ENCODE measurements at places on chromosomes 2 and 18.

DNA sequence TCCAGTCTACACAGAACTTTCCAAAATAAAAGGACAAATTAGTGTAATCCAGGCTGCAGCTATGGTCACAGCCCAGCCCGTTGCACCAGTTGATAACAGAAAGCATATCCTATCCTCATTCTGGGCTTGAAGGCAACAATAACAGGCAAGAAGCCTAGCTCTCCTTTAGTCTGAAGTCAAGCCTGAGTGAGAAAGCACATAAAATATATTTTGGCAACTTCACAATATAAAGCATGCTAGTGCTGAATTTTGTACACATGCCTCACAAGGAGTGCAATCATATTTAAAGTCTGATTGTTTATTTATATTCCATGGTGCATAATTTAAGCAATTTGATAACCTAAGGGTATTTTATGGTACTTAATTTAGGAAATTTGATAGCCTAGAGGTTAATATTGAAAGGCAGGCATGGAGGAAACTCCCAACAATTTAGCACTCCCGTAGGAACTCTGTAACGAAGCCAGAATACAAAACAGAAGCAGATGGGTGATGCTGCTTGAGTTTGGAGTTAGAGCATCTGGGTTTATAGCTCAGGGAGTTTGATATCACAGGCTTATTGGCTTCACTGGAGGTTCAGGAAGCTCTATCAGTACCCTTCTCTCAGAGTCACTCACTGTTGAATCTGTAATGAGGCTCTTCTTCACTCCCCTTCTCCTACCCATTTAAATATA is 1199.1 kb upstream of the GYPC start:
- DNase-seq, result peak; percentile 77

- no peak for DNase-seq
Measured at GRCh38 chr2:98191883-98192282, 104.9 kb downstream of the VWA3B start.

DNA sequence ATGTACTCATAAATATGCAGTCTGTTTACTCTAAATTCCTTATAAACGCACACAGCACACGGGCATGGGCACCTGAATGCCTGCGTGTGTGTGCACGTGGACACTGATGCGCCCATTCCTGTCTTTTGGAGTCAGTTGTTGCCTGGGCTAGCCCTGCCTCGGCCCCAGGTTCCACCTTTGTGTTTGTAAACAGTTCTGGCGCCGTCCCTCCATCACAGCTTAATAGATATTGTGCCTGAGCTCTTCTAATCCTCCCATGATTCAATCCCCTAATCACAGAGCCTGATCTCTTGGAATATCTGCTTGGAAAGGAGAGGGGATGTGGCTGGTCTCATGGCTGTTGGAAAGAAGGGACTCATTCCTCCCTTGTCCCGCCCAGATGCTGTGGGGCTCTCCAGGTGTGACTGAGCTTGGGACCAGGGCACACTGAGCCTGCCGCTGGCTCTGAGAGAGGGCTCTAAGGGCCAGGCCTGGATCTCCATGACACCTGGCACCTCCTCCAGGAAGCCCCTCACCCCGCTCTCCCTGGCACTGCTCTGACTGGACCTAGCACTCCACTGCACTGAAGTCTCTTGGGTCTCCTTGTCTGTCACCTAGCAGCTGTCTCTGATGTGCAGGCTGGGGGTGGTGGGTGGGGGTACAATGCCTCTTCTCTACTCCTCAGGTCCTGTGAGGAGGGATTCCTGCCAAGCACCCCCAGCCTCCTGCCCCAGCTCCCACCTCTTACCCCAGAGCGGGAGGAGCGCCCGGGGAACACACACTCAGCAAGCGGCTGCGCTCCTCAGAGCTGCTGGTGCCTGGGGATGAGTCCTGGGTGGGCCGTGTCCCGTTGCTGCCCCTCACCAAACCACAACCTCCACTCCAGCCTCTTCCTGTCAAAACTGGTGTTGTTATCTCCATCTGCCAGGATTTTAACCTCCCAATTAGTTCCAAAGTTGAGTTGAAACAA is 181.3 kb downstream of the INHBB start:
- no peak for DNase-seq

- no peak for DNase-seq
Measured at GRCh38 chr18:6752202-6752860, 22.8 kb downstream of the ARHGAP28 start.

- DNase-seq, result no peak
Measured at GRCh38 chr2:238895891-238896600, 48.2 kb downstream of the TWIST2 start.

GRCh38 chr2:162126111-162126519 is 25.9 kb downstream of the GCG start:
- no peak for DNase-seq

DNA sequence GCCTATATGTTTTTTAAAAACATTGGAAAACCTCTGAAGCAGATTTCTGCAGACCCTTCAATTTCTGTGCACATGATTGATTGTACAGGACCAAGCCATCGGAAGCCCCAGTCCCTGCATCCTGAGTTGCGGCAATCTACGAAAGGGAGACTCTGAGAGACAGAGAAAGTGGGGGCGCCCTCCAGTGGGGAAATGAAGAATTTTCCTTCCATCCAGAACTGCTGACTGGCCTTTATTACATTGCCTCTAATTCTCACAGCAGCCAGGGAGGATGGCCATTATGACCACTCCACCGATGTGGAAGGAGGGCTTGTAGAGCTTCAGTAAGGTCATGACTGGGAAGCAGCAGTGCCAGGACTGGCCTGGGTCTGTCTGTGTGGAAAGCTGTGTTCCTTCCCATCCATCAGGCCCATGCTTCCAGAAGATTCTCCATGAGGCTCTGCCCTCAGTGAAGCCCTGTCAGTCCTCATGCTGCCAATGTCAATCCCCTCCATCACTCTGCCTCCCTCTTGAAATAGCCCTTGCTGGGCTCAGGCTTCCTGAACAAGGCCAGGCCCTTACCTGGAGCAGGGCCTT is 20.0 kb upstream of the RESP18 start:
- peak; percentile 69 for DNase-seq

GRCh38 chr2:100408941-100409340 is 8.5 kb downstream of the CHST10 start:
- DNase-seq, result no peak

- no peak for DNase-seq
Measured at GRCh38 chr2:31710121-31710520, 129.4 kb upstream of the SRD5A2 start.

DNA sequence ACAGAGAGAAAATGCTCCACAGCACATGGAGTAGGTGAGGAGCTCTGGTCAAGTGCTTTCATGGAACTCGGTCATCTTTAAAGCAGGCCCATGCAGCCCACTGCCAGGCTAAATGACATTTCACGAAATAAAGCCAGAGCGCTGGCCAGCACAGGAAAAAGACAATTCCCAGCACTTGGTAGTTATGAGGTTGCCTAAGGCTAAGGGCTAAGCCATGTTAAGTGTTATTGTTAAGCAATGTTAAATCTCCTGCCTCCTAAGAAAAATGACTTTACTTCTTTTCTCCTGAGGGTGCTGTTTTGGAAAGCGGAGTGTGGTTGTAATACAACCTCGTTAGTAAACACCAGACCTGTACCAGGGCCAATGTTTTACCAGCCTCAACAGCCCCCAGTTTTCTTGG is 125.9 kb upstream of the NRP2 start:
- DNase-seq, result no peak

- DNase-seq, result no peak
Measured at GRCh38 chr2:199818754-199819153, 32.2 kb downstream of the FTCDNL1 start.

DNA sequence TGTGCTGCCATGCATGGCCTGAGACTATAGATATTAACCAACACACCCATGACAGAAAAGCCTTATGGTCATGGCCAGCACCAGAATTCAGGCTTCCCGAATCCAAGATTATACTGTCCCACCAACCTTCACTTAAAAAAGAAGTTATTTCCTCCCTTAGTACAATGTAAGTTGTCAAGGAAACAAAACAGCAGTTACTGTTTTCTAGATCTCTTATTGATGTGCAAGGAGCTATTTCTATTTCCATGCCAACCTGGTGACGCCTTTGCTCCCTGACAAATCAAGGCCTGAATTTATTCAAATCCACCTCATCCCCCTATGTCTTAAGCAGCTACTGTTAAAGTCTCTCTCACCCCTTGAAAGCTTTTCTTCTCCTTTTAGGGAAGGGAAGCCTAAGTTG is 249.3 kb downstream of the ZNF521 start:
- no peak for DNase-seq

GRCh38 chr2:232466221-232466620 is 10.3 kb downstream of the ALPI start:
- no peak for DNase-seq

DNA sequence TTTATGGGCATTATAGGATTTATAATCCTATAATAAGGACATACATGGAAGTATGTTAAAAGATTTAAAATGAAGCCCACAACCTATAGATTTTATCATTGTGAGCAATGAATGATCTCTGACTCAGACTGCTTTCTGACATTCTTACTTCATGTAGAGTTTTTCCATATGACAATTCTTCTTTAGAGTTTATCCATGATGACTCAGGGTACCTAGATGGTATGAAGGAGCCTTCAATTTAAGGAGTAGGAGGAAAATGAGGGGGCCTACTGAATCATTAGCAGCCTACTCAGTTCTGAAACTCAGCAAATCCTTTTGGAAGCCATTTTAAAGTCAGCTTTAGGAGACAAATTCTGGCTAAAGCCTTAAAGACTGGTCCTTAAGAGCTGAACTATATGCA is 10.4 kb downstream of the PELI1 start:
- DNase-seq, result no peak

DNA sequence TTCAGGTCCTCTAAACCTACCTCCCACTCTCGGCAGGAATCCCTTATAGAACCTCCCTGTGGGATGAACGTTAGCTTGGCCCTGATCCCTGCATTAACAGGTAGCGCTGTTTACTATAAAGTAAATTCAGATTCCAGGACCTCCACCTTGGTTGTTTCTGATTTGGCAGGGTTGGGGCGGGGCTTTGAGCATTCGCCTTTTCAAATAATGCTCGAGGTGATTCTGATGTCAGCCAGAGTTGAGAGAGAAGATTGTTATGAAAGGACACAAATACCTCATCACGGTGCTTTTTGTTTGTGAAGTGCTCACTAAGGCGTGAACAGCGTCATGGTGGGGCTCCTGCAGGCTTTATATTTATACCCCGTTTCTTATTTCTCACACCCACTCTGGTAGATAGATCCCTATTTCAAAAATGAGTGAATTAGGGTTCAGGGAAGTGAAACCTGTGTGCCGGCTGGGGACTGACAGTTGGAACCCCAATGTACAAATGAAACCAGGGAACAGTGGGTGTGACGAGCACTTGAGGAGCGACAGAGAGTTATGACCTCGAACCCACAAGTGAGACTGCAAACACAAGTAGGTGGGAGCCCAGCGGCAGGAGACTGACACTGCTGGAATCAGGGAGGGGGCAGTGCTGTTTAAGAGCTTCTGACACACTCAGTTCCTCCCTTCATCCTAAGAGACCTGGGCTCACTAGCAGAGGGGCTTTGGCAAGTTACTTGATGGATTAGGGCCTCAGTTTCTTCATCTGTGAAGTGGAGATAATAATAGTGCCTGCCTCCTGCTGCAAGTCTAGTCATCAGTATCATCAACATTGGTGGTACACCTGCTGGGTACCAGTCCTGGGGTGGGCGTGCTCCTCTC is 14.2 kb upstream of the CXCR4 start:
- peak; percentile 39 for DNase-seq

DNA sequence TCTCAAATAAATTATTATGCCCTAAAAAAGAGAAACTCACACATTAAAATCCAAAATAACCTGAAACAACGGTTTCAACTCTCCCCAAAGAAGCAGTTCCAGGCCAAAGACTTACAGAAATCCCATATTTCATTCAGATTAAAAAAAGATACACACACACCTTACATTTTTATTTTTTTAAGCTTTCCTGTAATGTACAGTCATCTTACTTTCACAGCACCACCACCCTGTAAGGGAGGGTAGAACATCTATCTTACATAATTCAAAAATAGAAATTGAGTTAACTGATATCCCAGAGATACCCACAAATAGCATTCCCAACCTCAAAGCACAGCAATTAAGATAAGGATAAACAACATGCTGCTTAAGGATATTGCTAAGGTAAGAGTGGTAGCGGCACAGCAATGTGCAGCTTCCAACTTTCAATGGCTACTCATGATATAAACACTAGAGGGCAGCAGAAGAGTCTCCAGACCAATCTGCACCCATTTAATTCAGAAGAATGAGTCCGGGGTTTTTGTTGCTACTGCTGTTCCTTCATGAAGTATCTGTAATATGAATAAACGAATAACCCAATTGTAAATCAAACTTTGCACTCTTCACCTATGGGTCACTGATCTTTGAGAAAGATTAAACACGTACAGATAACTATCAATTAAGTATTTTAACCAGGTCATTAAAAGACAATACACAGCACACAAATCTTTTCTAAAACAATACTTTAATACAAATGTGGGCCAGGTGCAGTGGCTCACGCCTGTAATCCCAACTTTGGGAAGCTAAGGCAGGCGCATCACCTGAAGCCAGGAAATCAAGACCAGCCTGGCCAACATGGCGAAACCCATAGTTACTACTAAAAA is 11.3 kb downstream of the GFPT1 start:
- peak; percentile 21 for DNase-seq

DNA sequence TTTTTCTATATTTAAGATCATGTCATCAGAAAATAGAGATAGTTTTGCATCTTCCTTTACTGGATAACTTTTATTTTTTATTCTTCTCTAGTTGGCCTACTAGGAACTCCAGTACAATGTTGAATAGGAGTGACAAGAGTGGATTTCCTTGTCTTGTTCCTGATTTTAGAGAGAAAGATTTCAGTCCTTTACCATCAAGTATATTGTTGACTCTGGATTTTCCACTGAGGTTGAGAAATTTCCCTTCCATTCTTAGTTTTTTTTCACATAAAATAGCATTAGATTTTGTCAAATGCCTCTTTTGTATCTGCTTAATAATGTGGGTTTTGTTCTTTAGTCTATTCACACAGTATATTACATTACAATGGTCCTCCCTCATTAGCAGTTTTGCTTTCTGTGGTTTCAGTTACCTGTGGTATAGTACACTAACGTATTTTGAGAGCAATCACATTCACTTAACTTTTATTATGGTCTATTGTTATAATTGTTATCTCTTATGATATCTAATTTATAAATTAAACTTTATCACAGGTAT is 105.5 kb downstream of the THADA start:
- no peak for DNase-seq

- DNase-seq, result no peak
Measured at GRCh38 chr2:43196768-43197587, 29.4 kb downstream of the ZFP36L2 start.

- DNase-seq, result no peak
Measured at GRCh38 chr2:199303728-199304177, 154.0 kb downstream of the SATB2 start.

- no peak for DNase-seq
Measured at GRCh38 chr18:55115606-55116005, 156.3 kb upstream of the CCDC68 start.

All from NCI-H1092 treated with DMSO at 0.1 percent for 48 hours (cell line).